ENCODE measurements at places on chromosomes 7 and 10.
A peak's percentile ranks its signal among the peaks of the same experiment; 100 is the strongest.

- no peak for DNase-seq
Measured at GRCh38 chr7:132609222-132609621, 33.0 kb upstream of the PLXNA4 start.

- no peak for DNase-seq
Measured at GRCh38 chr7:122736183-122736582, 33.5 kb upstream of the RNF148 start.

DNA sequence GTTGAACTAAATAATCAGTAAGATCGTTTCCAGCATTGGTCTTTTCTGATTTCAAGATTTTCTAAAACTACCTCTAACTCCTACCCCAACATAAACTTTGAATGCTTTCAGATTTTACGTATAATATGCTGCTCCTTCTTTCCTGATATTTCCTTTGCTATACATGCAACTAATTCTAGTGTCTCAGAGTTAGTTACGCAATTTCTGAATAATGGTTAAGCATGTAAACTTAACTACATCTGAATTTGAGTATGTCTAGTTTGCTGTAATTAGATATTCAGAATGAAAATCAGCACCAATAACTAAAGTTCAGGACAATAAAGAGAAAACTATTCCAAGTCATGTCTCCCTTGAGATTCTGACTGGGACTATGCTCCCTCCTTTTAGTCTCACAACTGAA is 71.0 kb downstream of the SEMA3C start:
- no peak for DNase-seq

DNA sequence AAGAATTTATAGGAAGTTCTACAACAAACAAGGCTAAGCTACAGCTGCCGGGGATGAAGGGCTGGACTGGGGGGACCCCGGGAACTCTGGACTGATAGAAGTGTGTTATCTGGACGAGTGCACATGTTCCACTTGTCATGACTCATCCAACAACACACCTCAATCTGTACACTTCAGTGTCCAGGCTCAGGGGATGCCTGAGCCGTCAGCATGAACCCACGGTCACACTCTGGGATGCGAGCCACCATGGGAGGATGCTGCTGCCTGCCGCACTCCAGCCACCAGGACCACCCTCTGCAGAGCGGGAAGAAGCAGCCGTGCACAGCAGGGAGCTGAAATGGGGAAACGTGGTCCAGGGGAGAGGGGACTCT is 67.5 kb downstream of the MAD1L1 start:
- no peak for DNase-seq

DNA sequence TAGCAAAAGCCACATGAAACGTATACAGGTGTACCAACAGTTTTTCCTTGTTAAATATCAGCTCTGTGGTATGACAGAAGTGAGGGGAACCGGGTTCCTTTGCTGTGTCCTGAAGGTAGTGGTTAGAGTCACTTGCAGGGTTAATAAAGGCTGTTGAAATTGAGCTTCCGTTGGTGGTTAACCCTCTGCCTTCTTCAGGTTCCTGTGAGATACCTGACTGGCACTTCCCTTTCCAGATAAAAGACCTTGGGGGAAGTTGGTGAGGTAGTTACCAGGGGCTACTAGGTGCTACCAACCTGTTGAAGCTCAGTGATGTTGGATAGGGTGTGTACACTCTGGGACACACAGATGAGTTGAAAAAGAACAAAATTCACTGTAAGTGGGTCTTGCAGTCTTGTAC is 384.1 kb downstream of the GATA3 start:
- DNase-seq: no peak

DNA sequence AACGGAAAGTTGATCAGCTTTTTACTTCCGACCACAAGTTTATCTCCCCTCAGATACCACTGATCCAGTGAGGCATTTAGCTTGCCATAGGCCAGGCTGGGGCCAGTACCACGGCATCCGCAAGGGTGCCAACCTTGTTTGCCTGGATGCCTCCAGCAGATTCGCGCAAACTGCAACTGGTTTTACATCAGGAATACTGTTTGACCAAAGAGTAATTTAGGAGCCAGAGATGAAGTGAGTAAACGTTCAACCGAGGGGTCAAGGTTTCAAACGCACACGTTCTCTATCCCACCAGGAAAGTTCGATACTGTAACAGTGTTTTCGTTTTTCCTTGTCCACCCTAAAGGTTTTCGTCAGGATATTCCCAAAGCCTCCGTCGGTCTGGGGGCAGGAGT is 266 bp upstream of the MDFIC start:
- DNase-seq: no peak

GRCh38 chr7:70719125-70719524 is 412.8 kb upstream of the GALNT17 start:
- DNase-seq: no peak

DNA sequence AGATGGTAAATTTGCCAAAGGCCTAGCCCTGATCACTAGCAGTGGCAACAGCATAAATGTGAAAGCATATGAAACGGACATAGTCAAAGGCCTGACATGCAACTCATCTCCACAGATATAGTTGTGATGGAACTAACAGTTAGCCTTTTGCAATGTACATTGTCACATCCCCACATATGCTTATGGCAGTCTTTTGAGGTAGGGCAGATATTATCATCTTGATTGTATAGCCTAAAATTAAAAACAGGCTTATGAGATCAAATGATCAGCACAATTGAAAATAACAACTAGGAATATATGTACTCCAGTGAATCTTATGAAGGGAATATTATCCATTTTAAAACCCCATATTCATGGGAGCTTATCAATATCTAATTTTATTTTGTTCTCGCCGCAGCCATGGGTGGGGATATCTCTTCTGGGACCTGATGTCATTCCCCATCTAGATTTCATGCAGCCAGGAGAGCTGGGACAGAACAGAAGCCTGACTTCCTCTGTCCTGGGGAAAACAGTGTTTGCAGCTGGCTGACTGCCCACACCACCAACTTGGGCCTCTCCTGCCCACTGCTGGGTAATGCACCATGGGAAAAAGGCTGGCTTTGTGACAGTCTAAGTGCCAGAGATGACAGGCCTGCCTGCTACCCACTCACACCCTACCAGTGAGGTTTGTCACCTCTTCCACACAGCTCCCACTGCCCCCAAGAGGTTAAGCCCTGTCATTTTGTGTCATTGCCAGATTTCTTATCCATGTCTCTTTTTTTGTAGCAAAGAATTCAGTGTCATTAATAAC is 180.2 kb upstream of the FZD1 start:
- no peak for DNase-seq

GRCh38 chr7:152014722-152015121 is 10.8 kb upstream of the GALNT11 start:
- DNase-seq: peak; percentile 96

DNA sequence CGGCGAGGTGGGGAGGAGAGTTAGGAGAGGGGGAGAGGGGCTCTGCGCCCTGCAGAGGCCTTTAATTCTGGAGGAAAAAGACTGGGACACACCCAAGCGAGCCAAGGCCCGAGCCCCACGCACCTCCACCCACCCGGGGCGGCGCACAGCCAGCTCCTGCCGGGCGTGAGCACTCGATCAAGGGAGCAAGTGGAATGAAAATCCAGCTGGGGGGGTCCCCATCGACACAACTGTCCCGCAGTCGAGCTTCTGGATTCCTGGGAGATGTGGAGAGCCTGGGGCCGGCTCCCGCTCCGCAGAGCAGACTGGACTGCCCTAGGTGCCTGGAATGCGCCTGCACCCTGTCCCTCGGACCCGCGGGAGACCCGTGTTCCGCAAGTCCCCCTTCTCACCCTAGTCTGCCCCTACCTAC is 7.4 kb upstream of the EN2 start:
- DNase-seq: no peak

- no peak for DNase-seq
Measured at GRCh38 chr10:63812501-63812900, 291.3 kb downstream of the REEP3 start.

- no peak for DNase-seq
Measured at GRCh38 chr7:44232396-44232795, 31.6 kb downstream of the YKT6 start.

DNA sequence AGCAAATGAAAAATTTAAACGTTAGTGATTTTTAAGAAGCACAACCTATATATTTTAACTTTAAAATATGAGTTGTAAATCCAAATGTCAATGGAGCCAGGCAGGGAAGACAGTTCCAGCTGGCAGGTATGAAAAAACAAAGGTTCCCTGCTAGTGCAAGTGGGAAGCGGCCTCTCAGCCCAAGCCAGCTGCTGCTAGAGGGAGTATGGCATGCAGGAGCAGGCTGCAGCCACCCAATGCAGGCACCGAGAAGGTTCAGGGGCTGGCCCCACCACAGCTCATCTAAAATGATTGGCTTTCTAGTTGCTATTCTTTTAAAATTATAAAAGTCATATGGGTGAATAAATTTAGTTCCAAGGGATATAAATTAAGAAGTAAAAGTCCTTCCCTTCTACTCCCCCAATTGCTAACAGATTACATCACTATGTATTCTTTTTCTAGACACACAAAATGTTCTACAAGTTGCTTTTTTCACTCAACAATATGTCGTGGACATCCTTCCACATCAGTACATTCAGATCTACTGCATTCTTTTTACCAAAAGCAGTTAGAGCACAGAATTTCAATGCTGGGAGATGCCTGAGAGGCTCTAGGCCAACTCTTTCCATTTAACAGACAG is 69.3 kb downstream of the SGMS1 start:
- no peak for DNase-seq

- no peak for DNase-seq
Measured at GRCh38 chr7:149505551-149505950, 7.9 kb upstream of the ZNF746 start.

DNA sequence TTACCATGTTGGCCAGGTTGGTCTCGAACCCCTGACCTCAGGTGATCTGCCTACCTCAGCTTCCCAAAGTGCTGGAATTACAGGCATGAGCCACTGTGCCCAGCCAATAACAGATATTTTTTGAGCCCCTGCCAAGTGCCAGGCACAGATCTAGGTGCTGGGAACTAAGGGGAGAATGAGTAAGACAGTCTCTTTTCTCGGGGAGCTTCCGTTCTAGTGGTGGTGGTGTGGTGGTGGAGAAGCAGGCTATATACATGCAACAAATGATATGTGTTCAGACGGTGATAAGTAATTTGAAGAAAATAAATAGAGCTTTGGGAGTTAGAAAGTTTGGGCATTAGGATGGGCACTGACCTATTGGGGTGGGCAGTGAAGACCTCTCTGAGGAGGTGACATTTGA is 76.7 kb upstream of the VKORC1L1 start:
- no peak for DNase-seq

DNA sequence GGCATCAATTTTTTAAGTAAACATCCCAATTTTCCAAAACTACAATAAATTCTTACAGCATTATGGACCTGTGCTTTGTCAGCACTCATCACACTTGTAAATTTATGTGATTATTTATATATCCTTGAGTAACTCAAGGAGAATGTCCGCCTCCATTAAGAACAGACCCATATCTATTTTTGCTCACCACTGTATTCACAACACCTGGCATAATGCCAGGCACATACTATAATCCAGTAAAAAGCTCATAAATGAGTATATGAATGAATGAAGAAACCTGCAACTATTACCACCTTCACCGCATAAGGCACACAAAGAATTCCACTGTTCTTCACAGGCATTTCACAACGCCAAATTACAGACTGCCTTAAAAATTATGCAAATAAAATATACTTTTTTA is 46.9 kb downstream of the MINDY3 start:
- no peak for DNase-seq

GRCh38 chr7:42183547-42183946 is 53.5 kb downstream of the GLI3 start:
- no peak for DNase-seq

DNA sequence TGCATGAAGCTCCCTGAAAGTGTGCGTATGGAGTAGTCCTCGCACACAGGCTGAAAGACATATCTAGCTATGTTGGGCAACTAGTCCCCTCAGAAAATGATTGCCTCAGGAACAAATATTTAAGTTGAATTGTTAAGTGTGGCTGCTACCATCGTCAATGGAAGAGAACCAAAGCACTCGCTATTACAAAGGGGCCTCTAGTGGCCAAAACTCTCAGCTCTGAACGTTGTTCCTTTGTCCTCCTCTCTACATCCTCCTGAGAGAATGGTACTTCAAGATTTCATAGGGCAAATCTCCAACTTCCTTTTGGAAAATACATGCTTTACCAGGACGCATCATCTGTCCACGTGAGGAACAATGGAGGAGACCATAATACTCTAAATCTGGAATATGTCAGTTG is 209.9 kb downstream of the NRG3 start:
- no peak for DNase-seq

DNA sequence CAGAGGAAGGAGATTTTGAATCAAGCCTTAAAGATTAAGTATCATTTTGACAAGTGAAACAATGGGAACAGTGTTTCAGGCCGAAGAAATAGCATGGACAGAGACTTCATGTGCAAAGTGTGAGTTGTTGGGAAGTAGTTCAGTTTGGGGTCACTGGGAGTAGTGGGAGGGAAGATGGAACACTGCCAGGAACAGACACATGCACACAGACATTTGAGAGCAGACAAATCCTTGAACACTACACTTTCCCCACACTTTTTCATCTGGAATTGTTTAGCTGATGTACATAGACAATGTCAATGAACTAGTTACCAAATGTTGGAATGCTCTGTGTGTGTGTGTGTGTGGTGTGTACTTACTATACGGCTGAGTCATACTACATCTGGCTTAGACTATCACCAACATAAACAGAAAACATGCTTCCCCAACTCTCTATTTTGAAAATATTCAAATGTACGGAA is 52.4 kb upstream of the LRRC17 start:
- DNase-seq: no peak

DNA sequence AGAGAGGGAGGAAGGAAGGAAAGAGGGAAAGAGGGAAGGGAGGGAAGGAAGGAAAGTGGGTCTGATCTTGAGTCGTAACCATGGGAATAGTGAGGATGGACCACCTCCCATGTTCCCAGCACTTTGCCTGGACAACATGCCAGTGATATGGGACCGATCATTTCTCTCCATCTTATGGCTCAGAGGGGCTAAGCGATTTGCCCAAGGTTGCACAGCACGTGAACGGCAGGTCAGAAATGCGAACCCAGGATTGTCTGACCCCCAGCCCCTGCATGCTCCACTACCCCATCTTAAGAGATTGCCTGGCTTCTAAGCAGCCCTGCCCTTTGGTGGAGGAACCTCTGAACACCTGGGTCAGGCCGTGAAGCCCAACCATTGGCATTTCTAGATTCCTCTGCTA is 109.0 kb upstream of the CARD11 start:
- DNase-seq: no peak

DNA sequence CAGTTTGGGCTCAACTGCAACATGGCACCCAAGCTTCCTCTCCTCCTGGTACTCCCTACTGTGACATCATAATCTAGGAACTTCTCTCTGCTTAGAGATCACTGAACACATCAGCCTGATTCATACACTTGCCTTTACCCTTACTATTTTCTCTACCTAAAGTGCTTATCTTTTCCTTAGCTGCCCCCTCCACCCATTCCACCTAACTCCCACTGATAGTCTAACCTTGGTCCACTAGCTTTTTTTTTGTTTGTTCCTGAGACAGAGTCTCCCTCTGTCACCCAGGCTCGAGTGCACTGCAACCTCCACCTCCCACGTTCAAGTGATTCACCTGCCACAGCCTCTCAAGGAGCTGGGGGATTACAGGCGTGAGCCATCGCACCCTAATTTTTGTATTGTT is 15.9 kb downstream of the CUL2 start:
- no peak for DNase-seq

GRCh38 chr10:94963901-94964300 is 25.4 kb downstream of the CYP2C9 start:
- no peak for DNase-seq

GRCh38 chr10:132468651-132469050 is 68.9 kb upstream of the INPP5A start:
- DNase-seq: no peak

- peak; percentile 57 for DNase-seq
Measured at GRCh38 chr7:4713183-4713784, 31.2 kb downstream of the FOXK1 start.
